ENCODE measurements at places on chromosomes 6 and 20.

GRCh38 chr6:134750669-134751068 lies 199.2 kb downstream of the ALDH8A1 start:
- peak; percentile 32 for DNase-seq

DNA sequence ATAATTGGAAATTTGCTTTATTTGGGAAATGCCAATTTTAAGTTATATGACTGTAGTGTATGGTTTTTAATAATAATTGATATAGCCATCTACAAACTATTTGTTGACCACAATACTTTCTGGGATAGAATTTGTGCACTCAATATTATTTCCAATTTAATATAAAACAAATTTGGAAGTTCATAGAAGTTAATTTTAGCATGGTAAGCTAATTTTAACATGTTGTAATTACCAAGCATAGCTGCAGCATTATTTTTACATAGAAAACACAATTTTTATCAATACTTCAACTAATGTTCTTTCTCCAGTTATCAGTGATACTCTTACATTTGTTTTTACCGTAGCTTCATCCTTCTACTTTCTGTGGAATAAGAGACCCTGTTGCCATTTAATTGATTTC lies 100.8 kb downstream of the L3MBTL3 start:
- DNase-seq: no peak

DNA sequence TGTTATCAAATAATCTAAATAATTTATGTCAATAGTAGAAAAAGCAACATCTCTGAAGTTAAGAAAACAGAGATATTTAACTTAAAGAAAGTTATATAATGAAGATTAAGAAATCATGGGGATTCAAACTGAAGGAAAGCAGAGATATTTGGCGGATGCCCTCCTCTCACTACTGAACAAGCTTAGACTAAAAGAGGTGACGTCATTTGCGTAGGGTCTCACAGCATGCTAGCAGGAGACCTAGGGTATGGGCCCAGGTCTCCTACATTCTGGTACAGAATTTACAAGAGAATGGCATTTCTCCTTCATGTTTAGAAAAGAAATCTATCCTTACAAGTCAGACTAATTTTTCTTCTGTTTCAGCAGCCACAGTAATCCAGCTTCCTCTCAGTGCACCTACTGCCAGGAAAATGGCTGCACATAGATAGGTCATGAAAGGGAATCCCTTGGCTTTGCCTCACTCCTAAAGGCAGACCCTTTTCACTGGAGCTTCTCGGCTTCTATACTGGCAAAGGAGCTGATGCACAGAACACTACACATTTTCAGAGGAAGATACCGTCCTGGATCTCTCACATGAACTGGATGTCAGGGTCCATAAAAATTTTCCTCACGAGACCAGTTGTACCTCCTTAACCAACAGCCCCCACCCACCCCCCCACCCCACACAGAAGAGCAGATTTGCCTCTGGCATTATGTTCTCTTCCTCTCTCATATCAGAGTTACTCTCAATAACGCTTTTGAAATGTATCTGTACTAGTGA lies 41.8 kb upstream of the DST start:
- no peak for DNase-seq

- DNase-seq: no peak
These were observed 8.5 kb upstream of the FABP7 start for GRCh38 chr6:122770835-122771601.

- no peak for DNase-seq
These were observed 539.7 kb downstream of the QKI start for GRCh38 chr6:163954088-163954775.

DNA sequence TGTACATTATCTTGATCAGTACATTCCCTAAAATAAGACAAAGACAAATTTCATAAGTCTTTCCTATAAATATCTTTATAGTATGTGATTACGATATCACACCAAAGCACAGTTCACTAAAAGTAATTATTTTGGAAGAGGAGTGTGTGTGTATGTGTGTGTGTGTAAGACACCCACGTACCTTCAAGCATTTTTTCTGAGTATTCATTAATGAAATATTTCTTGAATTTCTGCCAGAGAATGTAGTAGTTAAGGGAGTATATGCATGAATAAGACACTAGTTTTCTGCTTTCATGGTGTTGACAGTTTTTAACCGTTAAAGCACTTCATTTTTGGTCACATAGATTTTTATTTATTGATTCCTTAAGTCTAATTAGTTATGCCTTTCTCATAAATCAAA lies 36.8 kb downstream of the MANEA start:
- DNase-seq: peak; percentile 5

GRCh38 chr6:35297601-35298481 lies at the start of gene DEF6:
TSS of gene DEF6 (plus strand) at chr6:35297818. CDS start at chr6:35297857, 39 bp downstream.
- peak; percentile 69 for DNase-seq

DNA sequence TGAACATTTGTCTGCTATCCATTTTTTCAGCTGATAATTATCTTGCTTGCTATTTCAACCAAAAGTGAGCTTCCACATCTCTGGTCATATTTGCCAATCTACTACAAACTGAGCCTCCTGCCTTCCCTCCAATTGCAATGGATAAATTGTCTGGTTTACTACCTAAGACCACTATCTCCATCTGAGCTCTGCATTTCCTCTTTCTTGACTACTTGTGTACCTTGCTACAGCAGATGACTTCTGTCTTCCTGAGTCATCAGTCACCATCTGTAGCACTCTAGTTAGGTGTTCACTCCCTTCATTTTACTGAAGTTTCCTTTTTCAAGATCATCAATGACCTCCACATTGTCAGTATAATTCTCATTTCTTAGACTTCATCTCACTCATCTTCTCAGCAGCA lies 33.5 kb upstream of the PHIP start:
- no peak for DNase-seq

GRCh38 chr6:16470502-16471221 lies 232.3 kb downstream of the GMPR start:
- DNase-seq: no peak

- DNase-seq: no peak
These were observed 19.4 kb upstream of the SLC4A11 start for GRCh38 chr20:3258429-3258828.

Measured in AG08396 (cell line).